ENCODE measurements at places on chromosomes 12 and 14.

DNA sequence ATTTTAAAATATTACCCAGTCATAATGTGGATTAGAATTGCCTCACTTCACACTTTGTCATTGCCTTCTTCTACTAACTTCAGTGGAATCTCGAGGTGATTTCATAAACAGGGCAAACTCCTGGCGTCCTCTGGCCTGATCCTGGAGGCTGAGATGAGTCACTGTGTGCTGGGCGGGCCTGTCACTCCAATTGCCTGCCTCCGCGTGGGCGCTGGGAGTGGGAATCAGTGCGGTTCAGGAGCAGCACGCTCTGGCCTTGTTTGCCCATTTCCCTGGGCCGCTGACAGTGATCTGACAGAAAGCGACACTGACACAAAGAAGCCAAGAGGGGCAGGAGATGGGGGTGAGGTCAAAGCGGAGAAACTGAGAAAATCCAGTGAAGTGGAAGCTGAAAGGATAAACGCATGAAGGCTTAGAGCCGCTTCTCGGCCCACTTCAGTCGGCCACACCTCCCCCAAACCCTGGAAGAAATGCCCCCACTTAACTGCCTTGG is 29.7 kb downstream of the LGR5 start:
- no peak for DNase-seq

DNA sequence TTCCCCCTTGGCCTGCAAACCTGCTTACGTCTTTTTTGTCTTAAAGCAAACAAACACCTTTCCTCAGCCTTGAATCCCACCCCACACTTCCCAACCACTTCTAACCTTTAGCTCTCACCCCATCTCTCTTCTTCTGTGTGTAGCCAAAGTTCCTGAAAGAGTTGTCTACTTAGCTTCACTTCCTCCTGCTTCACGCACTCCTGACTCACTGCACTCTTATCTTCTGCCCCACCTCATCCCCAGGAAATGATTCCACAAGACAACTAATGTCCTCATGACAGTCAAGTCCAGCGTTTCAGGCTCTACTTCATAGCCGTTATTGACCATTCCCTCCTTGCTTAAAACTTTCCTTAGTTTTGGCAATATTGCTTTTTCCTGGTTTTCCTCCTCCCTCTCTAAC is 22.4 kb downstream of the EIF2B2 start:
- DNase-seq: no peak

DNA sequence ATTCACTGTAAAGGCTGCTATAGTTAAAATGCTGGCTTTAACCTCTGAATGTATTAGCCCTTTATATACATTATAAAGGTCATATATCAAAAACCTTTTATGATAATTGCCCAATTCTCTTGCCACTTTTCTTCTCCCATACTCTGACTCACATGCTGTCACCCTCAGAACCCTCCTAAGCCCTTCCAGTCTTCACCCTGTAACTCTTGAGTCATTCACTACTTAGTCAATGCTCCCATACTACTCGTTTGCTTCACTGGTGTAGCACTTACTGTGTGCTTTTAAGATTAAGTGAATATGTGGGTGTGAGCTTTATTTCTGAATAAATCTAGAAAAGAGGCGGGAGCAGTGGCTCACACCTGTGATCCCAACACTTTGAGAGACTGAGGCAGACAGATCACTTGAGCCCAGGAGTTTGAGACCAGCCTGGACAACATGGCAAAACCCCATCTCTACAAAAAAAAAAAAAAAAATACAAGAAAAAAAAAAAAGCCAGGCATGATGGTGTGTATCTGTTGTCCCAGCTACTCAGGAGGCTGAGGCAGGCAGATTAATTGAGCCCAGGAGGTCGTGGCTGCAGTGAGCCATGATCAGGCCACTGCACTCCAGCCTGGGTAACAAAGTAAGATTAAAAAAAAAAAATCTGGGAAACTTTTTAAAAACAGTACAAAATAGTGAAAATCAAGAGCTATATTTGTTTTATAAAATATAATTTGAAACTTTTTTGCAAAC is 37.6 kb downstream of the SPATA7 start:
- no peak for DNase-seq

DNA sequence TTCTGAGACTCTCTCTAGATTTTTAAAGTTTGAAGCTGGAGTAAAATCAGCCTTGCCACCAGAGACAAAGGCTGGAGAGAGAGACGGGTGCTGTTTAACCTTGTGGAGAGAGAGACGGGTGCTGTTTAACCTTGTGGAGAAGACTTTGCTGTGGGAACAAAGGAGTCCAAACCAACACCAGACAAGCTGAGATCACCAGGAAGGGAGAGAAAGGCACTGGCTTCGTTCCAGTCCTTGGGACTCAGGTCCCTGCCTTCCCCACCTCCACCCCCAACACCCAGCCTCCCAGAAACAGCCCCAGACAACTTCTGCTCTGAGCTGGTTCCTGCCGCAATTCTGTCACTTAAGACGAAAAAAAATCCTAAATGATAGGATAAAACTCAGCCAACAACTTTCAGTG is 1389.3 kb downstream of the AACS start:
- DNase-seq: no peak

- no peak for DNase-seq
Observed at GRCh38 chr14:68215629-68216028, 396.1 kb downstream of the RAD51B start.

All from stimulated activated CD8-positive, alpha-beta memory T cell treated with anti-CD3 and anti-CD28 coated beads, Interleukin-2, amount 100 ng/mL, for 1 hour (primary cell).